Neural progenitor cell (in vitro differentiated cells): ENCODE measurements at places on chromosomes 5 and 9. TPM values are rescaled to one million over a fixed set of nuclear protein-coding genes. Genes with fewer than 3 reads are reported as not detected.

Gene SLC6A18
- not detected in 2 replicates for total RNA-seq

Gene C5orf24
- 46.5 and 53.3 TPM in 2 replicates for total RNA-seq

Gene ZNF618
- total RNA-seq: 10.5 and 16.9 TPM in 2 replicates

Gene CXCL14
- total RNA-seq: 0.45 TPM in 1 of 2 replicates, not detected in the other

Gene DND1
- 0.37 and 1.1 TPM in 2 replicates for total RNA-seq

Gene FOXD4L4
- total RNA-seq: 0.15 TPM in 1 of 2 replicates, not detected in the other

Gene SLC34A1
- not detected in 2 replicates for total RNA-seq

Gene NR5A1
- 1.0 and 3.3 TPM in 2 replicates for total RNA-seq

Gene GPR21
- total RNA-seq: 0.59 and 6.4 TPM in 2 replicates

Gene SLC23A1
- not detected in 2 replicates for total RNA-seq

Gene GHR
- 0.07 and 0.28 TPM in 2 replicates for total RNA-seq

Gene FXN
- total RNA-seq: 23.2 and 24.8 TPM in 2 replicates

Gene GGTA1
- not detected in 2 replicates for total RNA-seq

Gene NUTM2F
- 0.22 TPM in 1 of 2 replicates, not detected in the other for total RNA-seq

Gene PLPPR1
- total RNA-seq: 1.2 and 3.2 TPM in 2 replicates

Gene GPRIN1
- total RNA-seq: 0.67 and 3.7 TPM in 2 replicates

Gene PIP5K1B
- total RNA-seq: 1.3 and 3.2 TPM in 2 replicates

Gene PNPLA7
- total RNA-seq: 0.13 and 0.31 TPM in 2 replicates

Gene FAM221B
- not detected in 2 replicates for total RNA-seq

Gene ALDH7A1
- 112 and 128 TPM in 2 replicates for total RNA-seq

Gene DNM1
- 30.1 and 52.7 TPM in 2 replicates for total RNA-seq

Gene IL13
- not detected in 2 replicates for total RNA-seq

Gene PCDHB10
- total RNA-seq: 9.3 and 10.4 TPM in 2 replicates

Gene CYSRT1
- total RNA-seq: 0.56 TPM in 1 of 2 replicates, not detected in the other

Gene RGP1
- total RNA-seq: 11.2 and 20.1 TPM in 2 replicates

Gene DPYSL3
- 414 and 462 TPM in 2 replicates for total RNA-seq

Gene ENHO
- total RNA-seq: 4.4 and 21.3 TPM in 2 replicates

Gene GPSM1
- total RNA-seq: 6.2 and 39.7 TPM in 2 replicates

Gene FOXD4L6
- total RNA-seq: not detected in 2 replicates

Gene BHMT
- total RNA-seq: 0.45 and 1.1 TPM in 2 replicates

Gene IL3
- not detected in 2 replicates for total RNA-seq

Gene IFNA2
- not detected in 2 replicates for total RNA-seq
